Upper lobe of right lung (tissue), 1 donor: ENCODE measurements at places on chromosomes 16 and 17.

DNA sequence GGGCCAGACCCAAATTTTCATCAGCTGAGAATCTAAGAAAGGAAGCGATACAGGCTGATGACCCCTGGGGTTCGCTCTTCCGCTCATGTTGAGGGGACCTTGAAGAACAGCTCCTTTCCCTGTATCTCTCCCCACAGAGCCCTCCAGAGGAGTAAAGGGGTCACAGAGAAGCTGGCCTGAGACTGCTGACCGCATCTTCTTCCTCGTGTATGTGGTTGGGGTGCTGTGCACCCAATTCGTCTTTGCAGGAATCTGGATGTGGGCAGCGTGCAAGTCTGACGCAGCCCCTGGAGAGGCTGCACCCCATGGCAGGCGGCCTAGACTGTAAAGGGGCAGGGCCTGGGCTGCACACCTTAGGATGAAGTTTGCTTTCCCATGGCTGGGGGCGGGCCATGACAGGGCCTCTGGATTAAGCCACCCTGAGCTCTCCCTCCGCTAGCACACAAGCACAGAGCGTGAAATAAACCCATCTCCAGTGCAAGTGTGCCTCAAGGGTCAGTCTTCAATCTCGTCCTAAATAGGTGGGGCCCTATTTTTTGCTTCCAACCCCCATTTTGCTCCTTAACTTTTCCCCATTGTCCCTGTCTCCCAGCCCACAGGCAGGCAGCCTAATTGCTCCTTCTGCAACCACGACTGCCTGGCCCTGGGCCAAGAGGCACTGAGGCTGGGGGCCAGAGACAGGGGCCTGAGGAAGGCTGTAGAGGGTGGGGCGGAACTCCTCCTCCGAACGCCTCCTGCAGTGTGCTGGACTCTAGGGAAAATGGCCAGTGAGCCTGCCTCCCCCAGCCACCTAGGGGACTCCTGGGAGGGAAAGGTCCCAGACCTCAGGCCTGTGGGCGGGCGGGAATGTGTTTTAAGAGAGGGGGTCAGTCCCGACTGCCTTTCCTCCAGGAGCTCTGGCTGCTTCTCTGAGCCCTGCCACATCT lies 3.6 kb downstream of the ZACN start:
- peak; percentile 64 for DNase-seq

GRCh38 chr17:61542027-61542426 lies 49.0 kb downstream of the NACA2 start:
- no peak for DNase-seq

GRCh38 chr16:49502136-49502881 lies 128.7 kb downstream of the C16orf78 start:
- DNase-seq: no peak

DNA sequence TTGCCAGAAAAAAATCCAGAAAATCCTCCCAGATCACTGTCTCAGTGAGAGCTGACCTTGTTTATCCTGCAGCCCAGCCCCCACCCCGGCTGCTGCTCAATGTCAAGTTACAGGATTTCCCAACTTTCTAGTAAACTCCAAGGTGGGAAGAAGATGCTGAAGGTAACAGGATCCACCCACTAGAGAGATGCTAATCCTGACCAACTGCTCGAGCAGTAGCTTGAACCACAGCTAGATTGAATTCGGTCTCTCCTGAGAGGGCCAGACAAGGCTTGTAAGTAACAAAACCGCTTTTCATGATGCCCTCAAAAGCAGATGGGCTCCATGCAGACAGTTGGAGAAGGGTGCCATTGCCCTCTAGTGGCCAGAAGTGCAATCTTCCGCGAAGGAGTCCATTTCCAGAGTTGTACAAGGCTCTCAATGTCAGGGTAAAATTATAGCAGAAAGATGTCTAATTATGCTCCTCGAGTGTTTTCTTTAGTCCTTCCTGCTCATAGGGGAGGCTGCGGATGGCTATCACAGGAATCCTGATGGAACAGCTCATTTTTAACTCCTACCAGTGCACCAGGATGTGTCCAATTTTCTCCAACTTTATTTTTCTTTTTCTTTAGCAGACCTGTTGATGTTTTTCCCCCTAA lies 3.9 kb downstream of the CDH11 start:
- no peak for DNase-seq

- no peak for DNase-seq
Observed at GRCh38 chr16:14148016-14148415, 76.9 kb downstream of the MRTFB start.

- no peak for DNase-seq
Observed at GRCh38 chr17:12472252-12473173, 193.2 kb upstream of the MYOCD start.

DNA sequence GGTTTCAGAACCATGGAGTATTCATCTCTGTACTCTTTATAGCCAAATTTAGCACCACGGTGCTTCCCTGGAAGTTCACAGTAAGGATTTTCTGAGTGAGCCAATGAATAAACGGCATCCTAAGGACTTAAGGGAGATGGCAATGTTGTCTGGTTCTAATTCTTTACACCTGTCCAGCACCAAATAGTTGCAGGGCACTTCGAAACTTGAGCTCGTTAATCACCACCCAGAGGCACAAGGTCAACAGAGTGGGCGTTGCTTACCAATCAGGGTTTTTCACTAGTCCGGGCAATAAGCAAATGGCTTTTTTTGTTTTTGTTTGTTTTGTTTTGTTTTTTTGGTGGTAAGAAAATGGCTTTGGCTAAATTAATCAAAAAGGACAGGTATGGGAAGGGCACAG lies 28.2 kb upstream of the TMEM220 start:
- no peak for DNase-seq

GRCh38 chr16:80437707-80438106 lies 103.1 kb upstream of the DYNLRB2 start:
- no peak for DNase-seq

- DNase-seq: peak; percentile 40
Observed at GRCh38 chr17:31393749-31394146, 2.3 kb downstream of the RAB11FIP4 start.
